Mesothelial cell of epicardium (in vitro differentiated cells): ENCODE measurements at places on chromosomes 5 and 9.

DNA sequence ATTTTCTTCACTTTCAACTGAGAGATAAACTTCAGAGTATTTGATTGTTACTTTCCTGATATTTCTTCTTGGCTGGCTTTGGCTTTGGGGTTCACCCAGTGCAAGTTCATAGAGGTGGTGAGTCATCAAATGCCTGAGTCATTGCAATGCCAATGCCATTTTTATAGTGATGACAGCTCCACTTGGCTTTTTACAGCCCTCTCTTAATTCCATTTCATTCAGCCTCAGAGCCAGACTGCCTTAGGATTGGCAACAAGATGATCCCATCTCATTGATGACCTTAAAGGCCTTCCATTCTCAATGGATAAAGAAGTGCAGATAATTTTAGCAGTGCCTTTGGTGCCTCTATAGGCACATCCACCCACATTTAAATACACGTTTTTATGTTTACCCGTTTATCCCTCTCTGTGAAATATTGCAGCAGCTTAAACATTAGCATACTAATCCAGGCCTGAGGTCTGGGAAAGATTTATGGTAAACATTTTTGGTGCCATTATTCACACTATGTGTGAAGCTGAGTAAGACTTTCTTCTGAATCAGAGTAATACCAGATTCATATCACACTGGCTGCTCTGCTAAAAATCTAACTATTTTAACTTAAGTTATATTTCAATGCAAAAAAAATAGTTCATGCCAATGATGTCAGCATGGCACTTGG is 88.9 kb upstream of the TYRP1 start:
- H3K4me3 ChIP-seq, result no peak overlapping the region
- no peaks in the 10 kb centered on the region for H3K4me1 ChIP-seq
- DNase-seq, result no peak
- no peaks in the 10 kb centered on the region for H3K27me3 ChIP-seq

DNA sequence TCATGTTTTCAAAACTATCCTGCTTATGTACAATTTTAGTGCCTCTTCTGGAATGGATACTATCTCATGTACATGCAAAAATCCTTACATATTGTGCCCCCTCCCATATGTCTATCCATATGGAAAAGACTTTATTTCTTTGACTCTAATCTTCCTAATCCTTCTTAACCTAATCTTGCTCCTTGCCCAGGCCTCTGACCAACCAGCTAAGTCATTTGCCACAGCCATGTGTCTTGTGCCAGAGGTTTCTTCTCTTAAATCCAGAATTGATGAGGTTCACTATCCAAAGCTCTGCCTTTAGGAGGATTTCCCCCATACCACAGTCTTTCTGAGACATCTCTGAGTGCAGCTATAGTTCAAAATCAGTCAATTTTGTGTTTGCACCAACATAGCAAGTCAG is 68.9 kb upstream of the RNF180 start:
- H3K27ac ChIP-seq, result no peak overlapping the region
- no peak for DNase-seq
- H3K4me1 ChIP-seq, result no peaks in the 10 kb centered on the region
- H3K27me3 ChIP-seq, result no peaks in the 10 kb centered on the region
- H3K36me3 ChIP-seq, result no peaks in the 10 kb centered on the region

- H3K27ac ChIP-seq, result peak overlapping the region; percentile 26
- no peaks in the 10 kb centered on the region for H3K36me3 ChIP-seq
- no peak for DNase-seq
- peaks cover 53% of the 10 kb centered on the region for H3K4me1 ChIP-seq
These were observed 3.8 kb downstream of the ZNF618 start for GRCh38 chr9:113879911-113880310.

GRCh38 chr5:24633715-24634325 is 11.0 kb downstream of the CDH10 start:
- H3K27me3 ChIP-seq, result no peaks in the 10 kb centered on the region
- peak overlapping the region; percentile 48 for H3K4me3 ChIP-seq
- peaks cover 55% of the 10 kb centered on the region for H3K4me1 ChIP-seq
- no peak for DNase-seq
- H3K27ac ChIP-seq, result peak overlapping the region; percentile 93

GRCh38 chr9:128163027-128163515 is 3.0 kb downstream of the BBLN start:
- H3K4me3 ChIP-seq, result no peak overlapping the region
- no peaks in the 10 kb centered on the region for H3K27me3 ChIP-seq
- no peak overlapping the region for H3K27ac ChIP-seq
- peaks cover 4% of the 10 kb centered on the region for H3K4me1 ChIP-seq
- H3K36me3 ChIP-seq, result peaks cover 30% of the 10 kb centered on the region

DNA sequence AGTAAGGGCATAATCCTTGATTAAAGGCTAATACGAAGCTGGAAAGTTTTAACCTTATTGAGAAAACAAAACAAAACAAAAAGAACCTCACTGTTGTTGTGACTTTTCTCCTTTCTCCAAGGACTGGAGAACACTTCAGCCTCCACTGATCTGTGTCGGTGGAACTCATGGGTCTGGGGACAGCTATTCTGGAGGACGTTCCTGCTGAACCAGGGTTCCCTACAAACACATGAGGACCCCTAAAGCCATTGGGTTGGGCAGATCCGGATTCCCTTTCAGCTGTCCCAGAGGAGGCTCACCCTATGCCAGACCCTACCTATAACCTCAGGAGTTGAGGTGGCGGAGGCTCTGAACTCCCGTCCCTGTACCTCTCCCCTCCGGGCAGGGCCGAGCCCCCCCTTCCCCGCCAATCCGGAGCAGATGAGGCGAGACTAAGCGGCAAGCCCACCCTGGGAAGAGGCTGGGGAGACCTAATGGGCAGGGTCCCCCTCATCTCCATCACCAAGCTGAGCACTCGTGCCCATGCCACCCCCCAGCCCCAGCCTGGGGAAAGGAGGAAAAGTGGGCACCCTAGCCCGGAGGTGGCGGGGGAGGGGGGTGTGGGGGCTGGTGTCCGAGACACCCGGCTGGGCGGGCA is 1.6 kb upstream of the TCF7 start:
- no peaks in the 10 kb centered on the region for H3K36me3 ChIP-seq
- no peak overlapping the region for H3K27ac ChIP-seq
- no peak for DNase-seq
- peaks cover 51% of the 10 kb centered on the region for H3K27me3 ChIP-seq
- no peak overlapping the region for H3K4me3 ChIP-seq

GRCh38 chr5:90803876-90804275 is 245.3 kb downstream of the ADGRV1 start:
- H3K27me3 ChIP-seq, result no peaks in the 10 kb centered on the region
- H3K36me3 ChIP-seq, result peaks cover 2% of the 10 kb centered on the region
- H3K4me1 ChIP-seq, result peaks cover 3% of the 10 kb centered on the region
- no peak overlapping the region for H3K4me3 ChIP-seq

- no peaks in the 10 kb centered on the region for H3K4me1 ChIP-seq
- peaks cover 37% of the 10 kb centered on the region for H3K36me3 ChIP-seq
- no peaks in the 10 kb centered on the region for H3K27me3 ChIP-seq
These were observed 50.7 kb downstream of the ICE1 start for GRCh38 chr5:5473226-5473625.

- peaks cover 7% of the 10 kb centered on the region for H3K36me3 ChIP-seq
- no peak for DNase-seq
- H3K27ac ChIP-seq, result peak overlapping the region; percentile 97
These were observed 2.0 kb downstream of the KLHL9 start for GRCh38 chr9:21333226-21333625.

DNA sequence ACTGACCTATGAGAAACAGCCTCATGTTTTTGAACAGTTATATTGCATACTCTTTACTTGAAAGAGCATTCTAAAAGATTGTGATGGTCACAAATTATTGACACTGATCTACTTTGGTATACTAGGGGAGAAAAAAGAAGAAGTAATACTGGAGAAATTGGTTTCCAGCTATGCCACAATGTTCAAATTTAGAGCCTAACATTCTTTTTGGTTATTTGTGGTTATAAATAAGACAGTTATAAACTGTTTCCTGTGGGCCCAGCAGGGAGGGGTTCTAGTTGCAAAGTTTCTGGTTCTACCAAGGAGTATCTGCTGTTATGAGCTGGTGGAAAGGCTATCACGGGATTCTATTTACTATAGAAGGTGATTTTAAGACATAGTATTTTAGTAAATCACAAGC is 4.8 kb downstream of the CWC27 start:
- peaks cover 12% of the 10 kb centered on the region for H3K4me1 ChIP-seq
- no peak overlapping the region for H3K27ac ChIP-seq
- no peak for DNase-seq
- H3K27me3 ChIP-seq, result no peaks in the 10 kb centered on the region
- H3K4me3 ChIP-seq, result no peak overlapping the region
- H3K36me3 ChIP-seq, result no peaks in the 10 kb centered on the region

GRCh38 chr5:104845541-104845940 is 1283.0 kb upstream of the NUDT12 start:
- H3K4me3 ChIP-seq, result no peak overlapping the region
- no peak overlapping the region for H3K27ac ChIP-seq
- H3K36me3 ChIP-seq, result peaks cover 6% of the 10 kb centered on the region
- no peak for DNase-seq

DNA sequence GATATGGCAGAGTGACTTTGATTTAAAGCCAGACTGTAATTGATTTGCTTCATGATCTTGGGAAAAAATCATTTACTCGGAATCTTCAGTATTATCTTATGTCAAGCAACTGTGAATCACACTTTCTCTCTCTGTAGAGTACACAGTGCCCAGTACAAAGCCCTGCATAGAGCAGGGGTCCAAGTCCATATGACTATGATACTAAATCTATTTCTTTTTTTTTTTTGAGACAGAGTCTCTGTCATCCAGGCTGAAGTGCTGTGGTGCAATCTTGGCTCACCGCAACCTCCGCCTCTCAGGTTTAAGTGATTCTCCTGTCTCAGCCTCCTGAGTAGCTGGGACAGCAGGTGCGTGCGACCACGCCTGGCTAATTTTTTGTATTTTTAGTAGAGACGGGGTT is 194.8 kb upstream of the SEMA6A start:
- DNase-seq, result no peak
- H3K27me3 ChIP-seq, result no peaks in the 10 kb centered on the region
- no peak overlapping the region for H3K4me3 ChIP-seq
- H3K27ac ChIP-seq, result no peak overlapping the region

- peaks cover 70% of the 10 kb centered on the region for H3K4me1 ChIP-seq
- no peak for DNase-seq
These were observed 204.4 kb downstream of the EFNA5 start for GRCh38 chr5:107466233-107466769.

DNA sequence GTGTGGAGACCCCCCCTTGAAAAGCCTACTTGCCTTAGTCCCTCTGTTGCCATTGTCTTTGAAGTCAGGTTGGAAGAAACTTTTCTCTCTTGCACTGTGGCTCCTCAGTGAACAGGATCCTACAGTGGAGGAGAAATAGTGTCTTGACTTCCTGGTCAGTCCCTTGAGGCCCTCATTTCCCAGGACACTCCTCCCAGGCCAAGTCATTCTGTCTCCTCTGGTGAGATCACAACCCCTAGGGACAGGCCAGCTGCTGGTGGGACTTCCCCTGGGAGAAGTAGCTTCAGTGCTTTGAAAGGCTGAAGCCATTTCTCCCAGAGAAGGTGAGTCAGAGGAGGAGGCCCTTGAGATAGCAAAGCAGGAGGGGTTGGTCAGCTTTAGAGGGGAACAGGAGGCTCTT is 10.1 kb upstream of the GRIA1 start:
- H3K27me3 ChIP-seq, result peaks cover 10% of the 10 kb centered on the region
- DNase-seq, result no peak
- peaks cover 7% of the 10 kb centered on the region for H3K4me1 ChIP-seq
- no peak overlapping the region for H3K4me3 ChIP-seq

- DNase-seq, result no peak
- H3K4me3 ChIP-seq, result no peak overlapping the region
- no peak overlapping the region for H3K27ac ChIP-seq
- H3K36me3 ChIP-seq, result peaks cover 5% of the 10 kb centered on the region
- peaks cover 2% of the 10 kb centered on the region for H3K27me3 ChIP-seq
These were observed 108.2 kb upstream of the GPR151 start for GRCh38 chr5:146624179-146624578.

DNA sequence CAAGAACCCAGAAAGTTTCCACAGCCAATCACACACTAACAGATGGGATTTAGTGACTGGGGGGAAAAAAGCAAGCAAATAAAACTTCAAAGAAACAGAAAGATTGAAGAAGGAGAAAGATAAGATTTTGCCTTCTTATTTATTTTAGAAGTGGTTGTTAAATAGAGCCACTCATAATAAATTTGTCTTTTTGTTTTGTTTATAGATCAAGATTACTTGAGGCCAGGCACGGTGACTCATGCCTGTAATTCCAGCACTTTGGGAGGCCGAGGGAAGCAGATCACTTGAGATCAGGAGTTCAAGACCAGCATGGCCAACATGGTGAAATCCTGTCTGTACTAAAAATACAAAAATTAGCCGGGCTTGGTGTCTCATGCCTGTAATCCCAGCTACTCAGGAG is 94.9 kb upstream of the RANBP3L start:
- no peaks in the 10 kb centered on the region for H3K36me3 ChIP-seq
- no peak overlapping the region for H3K4me3 ChIP-seq
- H3K27me3 ChIP-seq, result no peaks in the 10 kb centered on the region

DNA sequence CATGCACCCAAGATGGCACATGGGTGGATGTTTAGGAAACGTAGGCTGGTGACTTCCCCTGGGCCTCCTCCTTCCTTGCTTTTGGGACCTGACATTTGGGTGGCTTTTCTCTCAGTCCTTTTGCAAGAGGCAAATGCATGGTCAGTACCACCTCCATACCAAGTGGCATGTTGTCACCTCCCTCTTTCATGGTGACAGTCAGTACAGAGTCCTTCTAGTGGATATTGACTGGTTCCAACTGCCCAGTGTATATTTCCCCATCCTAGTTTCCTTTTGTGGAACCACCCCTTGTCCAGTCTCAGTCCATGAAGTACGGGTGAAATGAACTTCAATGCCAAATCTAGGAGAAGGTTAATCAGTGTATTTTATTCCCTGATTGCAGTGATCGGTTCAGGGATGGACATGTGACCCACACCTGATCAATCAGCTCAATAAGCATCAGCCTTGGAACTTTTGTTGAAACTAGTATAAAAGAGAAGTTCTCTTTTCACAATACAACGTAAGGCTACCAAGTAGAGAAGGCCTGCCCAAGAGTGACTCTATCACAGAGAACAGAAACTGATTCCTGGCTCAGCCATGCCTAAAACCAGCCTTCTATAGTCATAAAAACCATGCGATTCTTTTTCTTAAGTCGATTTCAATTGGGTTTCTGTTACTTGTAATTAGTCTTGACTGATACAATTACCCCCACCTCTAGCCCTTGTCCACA is 143.4 kb upstream of the KLF9 start:
- H3K27ac ChIP-seq, result no peak overlapping the region
- no peaks in the 10 kb centered on the region for H3K27me3 ChIP-seq
- DNase-seq, result no peak
- H3K36me3 ChIP-seq, result no peaks in the 10 kb centered on the region
- peaks cover 10% of the 10 kb centered on the region for H3K4me1 ChIP-seq
- H3K4me3 ChIP-seq, result no peak overlapping the region

- no peak overlapping the region for H3K27ac ChIP-seq
- no peaks in the 10 kb centered on the region for H3K27me3 ChIP-seq
- peaks cover 86% of the 10 kb centered on the region for H3K36me3 ChIP-seq
- no peak for DNase-seq
- H3K4me3 ChIP-seq, result no peak overlapping the region
These were observed 31.1 kb downstream of the ZNF484 start for GRCh38 chr9:92846662-92847145.

- no peak for DNase-seq
- no peak overlapping the region for H3K4me3 ChIP-seq
- H3K36me3 ChIP-seq, result peaks cover 60% of the 10 kb centered on the region
- no peaks in the 10 kb centered on the region for H3K27me3 ChIP-seq
- no peaks in the 10 kb centered on the region for H3K4me1 ChIP-seq
- no peak overlapping the region for H3K27ac ChIP-seq
These were observed 32.1 kb upstream of the PDCL start for GRCh38 chr9:122860319-122861142.
